Thyroid gland (tissue), 4 donors: ENCODE measurements at places on chromosomes 7 and 10.

DNA sequence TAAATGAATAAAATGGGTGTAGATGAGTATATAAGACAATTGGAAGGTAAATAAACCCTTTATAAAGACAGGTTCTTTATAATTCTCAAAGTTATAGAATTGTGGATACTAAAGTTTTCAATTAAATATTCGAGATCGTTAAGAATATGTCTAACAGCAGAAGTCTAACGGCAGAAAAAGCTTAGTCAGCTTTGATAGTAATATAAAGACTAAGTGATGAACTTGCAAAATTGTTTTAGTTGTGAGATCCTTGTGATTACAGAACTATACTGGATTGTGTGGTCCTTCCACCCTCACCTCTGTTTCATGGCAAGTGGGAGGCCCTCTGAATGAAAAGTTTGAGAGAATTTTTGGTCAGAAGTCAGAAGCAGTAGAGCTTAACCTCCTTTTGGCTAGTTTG lies 2.3 kb downstream of the THNSL1 start:
- H3K27me3 ChIP-seq = no peaks in the 10 kb centered on the region
- DNase-seq = no peak
- no peaks in the 10 kb centered on the region for H3K36me3 ChIP-seq
- H3K4me1 ChIP-seq = peaks cover 11% of the 10 kb centered on the region

- H3K4me3 ChIP-seq = no peak overlapping the region
- H3K4me1 ChIP-seq = no peaks in the 10 kb centered on the region
- no peaks in the 10 kb centered on the region for H3K27me3 ChIP-seq
- no peaks in the 10 kb centered on the region for H3K36me3 ChIP-seq
These were observed 424.3 kb downstream of the RPS24 start for GRCh38 chr10:78457804-78458482.

DNA sequence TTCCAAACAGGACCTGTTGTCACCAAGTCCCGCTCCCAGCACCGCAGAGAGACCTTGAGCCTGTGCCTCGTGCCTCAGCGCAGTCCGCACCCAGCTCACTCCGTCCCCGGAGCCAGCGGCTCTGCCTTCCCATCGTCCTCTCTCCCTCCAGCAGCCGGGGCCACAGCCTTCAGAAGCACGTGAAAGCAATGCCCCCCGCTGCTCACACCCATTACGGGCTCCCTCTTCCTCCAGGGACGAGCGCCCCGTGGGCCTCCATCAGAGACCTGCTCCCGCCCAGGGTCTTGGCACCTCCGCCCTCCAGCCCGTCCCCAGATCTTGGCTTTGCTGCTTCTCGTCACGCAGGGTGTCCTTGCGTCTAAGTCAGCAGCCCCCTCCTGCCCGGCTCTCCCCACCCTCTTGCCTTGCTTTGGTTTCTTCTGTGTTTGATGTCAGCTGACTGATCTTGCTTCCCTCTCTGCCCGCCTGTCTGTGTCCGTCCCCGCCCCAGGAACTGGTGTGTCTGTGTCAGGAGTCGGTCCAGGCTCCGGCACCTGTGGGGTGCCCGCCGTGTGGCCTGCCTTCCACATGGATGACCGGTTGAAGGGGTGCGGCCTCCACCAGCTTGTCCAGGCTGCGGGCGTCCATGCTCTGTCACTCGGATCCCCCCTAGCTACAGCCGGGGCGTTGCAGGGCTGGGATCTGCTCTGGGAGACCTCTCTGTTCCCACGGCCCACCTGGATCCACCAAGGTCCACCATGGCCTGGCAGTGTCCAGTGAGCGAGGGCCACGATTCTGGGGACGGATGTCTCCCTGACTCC lies 61.9 kb downstream of the FOXL3 start:
- H3K27me3 ChIP-seq = no peaks in the 10 kb centered on the region
- H3K27ac ChIP-seq = no peak overlapping the region
- DNase-seq = no peak
- no peaks in the 10 kb centered on the region for H3K36me3 ChIP-seq
- peaks cover 6% of the 10 kb centered on the region for H3K4me1 ChIP-seq

- no peaks in the 10 kb centered on the region for H3K36me3 ChIP-seq
- no peak overlapping the region for H3K27ac ChIP-seq
- peaks cover 8% of the 10 kb centered on the region for H3K4me1 ChIP-seq
- H3K27me3 ChIP-seq = no peaks in the 10 kb centered on the region
- no peak for DNase-seq
These were observed 125.8 kb downstream of the RALA start for GRCh38 chr7:39749177-39749576.

GRCh38 chr7:148020679-148021078 lies 569.9 kb upstream of the C7orf33 start:
- H3K4me1 ChIP-seq = no peaks in the 10 kb centered on the region
- H3K27me3 ChIP-seq = no peaks in the 10 kb centered on the region
- H3K4me3 ChIP-seq = no peak overlapping the region
- H3K36me3 ChIP-seq = no peaks in the 10 kb centered on the region
- no peak overlapping the region for H3K27ac ChIP-seq
- DNase-seq = no peak

- no peak overlapping the region for H3K27ac ChIP-seq
- H3K4me3 ChIP-seq = no peak overlapping the region
- H3K4me1 ChIP-seq = peaks cover 11% of the 10 kb centered on the region
- no peaks in the 10 kb centered on the region for H3K27me3 ChIP-seq
- H3K36me3 ChIP-seq = no peaks in the 10 kb centered on the region
These were observed 61.0 kb downstream of the RASGEF1A start for GRCh38 chr10:43205681-43206390.

- DNase-seq = no peak
- H3K36me3 ChIP-seq = no peaks in the 10 kb centered on the region
- no peak overlapping the region for H3K4me3 ChIP-seq
- H3K27ac ChIP-seq = no peak overlapping the region
- no peaks in the 10 kb centered on the region for H3K4me1 ChIP-seq
- no peaks in the 10 kb centered on the region for H3K27me3 ChIP-seq
These were observed 101.5 kb upstream of the MTPN start for GRCh38 chr7:136078630-136079029.

GRCh38 chr10:111109501-111110242 lies 32.8 kb downstream of the ADRA2A start:
- no peaks in the 10 kb centered on the region for H3K36me3 ChIP-seq
- no peak for DNase-seq
- H3K4me1 ChIP-seq = no peaks in the 10 kb centered on the region

- peaks cover 80% of the 10 kb centered on the region for H3K4me1 ChIP-seq
- H3K36me3 ChIP-seq = no peaks in the 10 kb centered on the region
- H3K27ac ChIP-seq = peak overlapping the region; percentile 98
- H3K27me3 ChIP-seq = no peaks in the 10 kb centered on the region
These were observed 4.2 kb downstream of the FAM53B start for GRCh38 chr10:124739986-124740368.

DNA sequence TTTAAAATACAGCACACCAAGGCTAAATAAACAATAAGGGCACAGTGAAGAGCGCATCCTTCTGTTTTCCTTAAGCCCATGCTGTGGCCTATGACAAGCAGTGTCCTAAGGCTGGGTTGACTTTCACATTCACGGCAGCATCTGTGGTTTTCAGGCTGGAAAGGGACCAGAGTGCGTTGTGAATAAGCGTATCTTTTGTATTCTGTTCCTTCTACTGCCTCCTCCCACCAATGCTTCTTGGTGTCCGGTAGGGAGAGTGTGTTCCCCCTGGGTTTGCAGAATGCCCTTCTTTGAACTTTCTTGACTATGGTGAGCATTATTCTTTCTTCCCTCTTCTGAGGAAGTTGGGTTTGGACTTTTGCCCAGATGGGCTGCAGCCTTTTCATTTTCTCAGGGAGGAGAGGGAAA lies 73.6 kb downstream of the ABCA13 start:
- H3K27ac ChIP-seq = peak overlapping the region; percentile 64
- no peak overlapping the region for H3K4me3 ChIP-seq
- no peaks in the 10 kb centered on the region for H3K36me3 ChIP-seq
- DNase-seq = peak; percentile 40
- H3K27me3 ChIP-seq = no peaks in the 10 kb centered on the region
- peaks cover 30% of the 10 kb centered on the region for H3K4me1 ChIP-seq

GRCh38 chr7:140304191-140304799 lies 94.0 kb downstream of the SLC37A3 start:
- DNase-seq = no peak
- H3K4me1 ChIP-seq = peaks cover 10% of the 10 kb centered on the region
- no peaks in the 10 kb centered on the region for H3K36me3 ChIP-seq
- no peak overlapping the region for H3K27ac ChIP-seq
- H3K4me3 ChIP-seq = no peak overlapping the region

GRCh38 chr7:156178857-156179256 lies 366.6 kb upstream of the SHH start:
- H3K4me3 ChIP-seq = no peak overlapping the region
- H3K36me3 ChIP-seq = no peaks in the 10 kb centered on the region
- H3K27me3 ChIP-seq = no peaks in the 10 kb centered on the region
- DNase-seq = no peak

DNA sequence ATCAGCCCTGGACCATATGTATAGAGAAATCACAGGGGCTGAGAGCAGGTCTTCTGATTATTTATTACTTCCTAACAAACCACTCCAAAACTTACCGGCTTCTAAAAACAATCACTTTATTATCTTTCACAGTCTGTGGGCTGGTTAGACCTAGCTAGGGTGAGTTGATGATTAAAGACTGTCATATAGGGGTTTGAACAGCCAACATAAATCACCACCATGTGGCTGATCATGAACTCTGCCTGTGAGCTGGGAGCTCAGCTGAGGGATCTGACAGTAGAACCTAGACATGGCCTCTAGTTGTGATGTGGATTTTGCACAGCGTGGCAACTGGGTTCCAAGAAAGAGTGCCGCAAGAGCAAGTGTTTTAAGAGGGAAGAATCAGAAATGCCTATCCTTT lies 305.4 kb downstream of the CSTF2T start:
- no peaks in the 10 kb centered on the region for H3K27me3 ChIP-seq
- no peak overlapping the region for H3K4me3 ChIP-seq
- no peaks in the 10 kb centered on the region for H3K36me3 ChIP-seq
- peaks cover 26% of the 10 kb centered on the region for H3K4me1 ChIP-seq
- no peak for DNase-seq

GRCh38 chr10:103792547-103792946 lies 62.8 kb downstream of the SH3PXD2A start:
- H3K27ac ChIP-seq = no peak overlapping the region
- peaks cover 5% of the 10 kb centered on the region for H3K4me1 ChIP-seq
- DNase-seq = no peak
- H3K27me3 ChIP-seq = no peaks in the 10 kb centered on the region
- no peaks in the 10 kb centered on the region for H3K36me3 ChIP-seq
- H3K4me3 ChIP-seq = no peak overlapping the region

DNA sequence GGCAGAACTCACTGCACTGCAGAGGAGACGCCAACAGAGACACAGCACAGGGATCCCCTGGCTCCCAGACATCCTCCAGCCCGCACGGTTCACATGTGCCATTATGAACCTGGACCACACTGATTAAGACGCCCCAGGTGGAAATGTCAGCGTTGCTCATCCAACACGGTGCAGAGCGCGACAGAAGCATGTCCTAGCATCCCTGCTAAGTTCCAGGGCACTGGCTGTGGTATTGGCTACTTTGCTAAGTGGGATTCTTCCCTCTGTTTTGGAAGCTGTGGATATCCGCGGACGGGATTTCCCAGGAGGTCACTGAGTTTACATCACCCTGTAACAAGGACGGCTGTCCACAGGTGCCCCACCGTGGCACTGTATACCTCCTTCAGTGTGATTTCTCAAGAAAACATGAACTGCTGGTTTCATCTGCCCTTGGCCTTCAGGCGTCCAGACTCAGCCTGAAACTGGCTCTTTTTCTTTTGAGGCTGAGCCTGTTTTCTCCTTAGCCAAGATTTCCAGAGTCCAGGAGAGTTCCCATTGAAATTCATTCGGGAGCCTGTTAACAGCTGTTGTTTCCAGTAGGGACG lies 324.0 kb downstream of the WDR37 start:
- H3K27me3 ChIP-seq = no peaks in the 10 kb centered on the region
- H3K36me3 ChIP-seq = no peaks in the 10 kb centered on the region
- no peak for DNase-seq

- H3K4me1 ChIP-seq = peaks cover 54% of the 10 kb centered on the region
- H3K27me3 ChIP-seq = no peaks in the 10 kb centered on the region
- peak; percentile 95 for DNase-seq
- peak overlapping the region; percentile 98 for H3K27ac ChIP-seq
- no peaks in the 10 kb centered on the region for H3K36me3 ChIP-seq
These were observed 46.3 kb downstream of the PDK4 start for GRCh38 chr7:95549818-95550529.

GRCh38 chr7:18780266-18780665 lies 284.7 kb downstream of the HDAC9 start:
- H3K36me3 ChIP-seq = no peaks in the 10 kb centered on the region
- H3K4me3 ChIP-seq = no peak overlapping the region
- H3K4me1 ChIP-seq = no peaks in the 10 kb centered on the region

DNA sequence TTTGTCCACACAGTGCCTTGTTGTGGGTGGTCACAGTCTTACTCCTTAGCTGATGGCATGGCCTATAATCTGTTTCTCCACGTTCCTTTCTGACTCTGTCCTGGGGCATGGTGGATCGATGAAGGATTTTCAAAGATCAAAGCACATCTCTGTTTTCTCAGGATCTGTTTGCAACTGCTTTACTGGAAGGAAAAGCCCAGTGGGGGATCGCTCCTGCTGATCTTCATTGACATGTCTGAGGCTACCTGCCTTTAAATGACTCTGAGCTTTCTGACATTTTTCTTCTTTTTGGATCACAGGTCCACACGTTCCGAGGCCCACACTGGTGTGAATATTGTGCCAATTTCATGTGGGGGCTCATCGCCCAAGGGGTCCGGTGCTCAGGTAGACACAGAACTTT lies 68.0 kb upstream of the PRR15 start:
- no peaks in the 10 kb centered on the region for H3K4me1 ChIP-seq
- no peak overlapping the region for H3K4me3 ChIP-seq
- H3K27me3 ChIP-seq = no peaks in the 10 kb centered on the region
- no peaks in the 10 kb centered on the region for H3K36me3 ChIP-seq
- no peak overlapping the region for H3K27ac ChIP-seq

GRCh38 chr10:123621492-123621891 lies 44.7 kb upstream of the GPR26 start:
- no peak overlapping the region for H3K4me3 ChIP-seq
- H3K27ac ChIP-seq = no peak overlapping the region
- DNase-seq = no peak
- no peaks in the 10 kb centered on the region for H3K27me3 ChIP-seq
- no peaks in the 10 kb centered on the region for H3K36me3 ChIP-seq

DNA sequence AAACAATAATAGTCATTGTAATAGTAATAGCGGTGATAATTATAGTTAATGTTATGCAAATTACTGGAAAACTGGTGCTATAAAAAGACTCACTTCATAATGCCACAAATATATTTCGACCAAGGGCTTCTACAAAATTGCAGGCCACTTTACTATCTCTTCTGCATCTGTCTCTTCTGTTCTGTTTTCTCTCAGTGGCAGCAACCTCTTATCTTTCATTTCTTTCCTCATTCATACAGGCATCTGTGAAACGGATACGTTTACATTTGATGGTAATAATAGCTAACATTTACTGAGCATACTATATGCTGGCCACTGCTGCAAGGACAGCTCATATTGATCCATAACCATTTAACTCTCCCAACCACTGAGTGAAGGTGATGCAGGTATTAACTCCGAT lies 537.4 kb upstream of the PFKP start:
- no peaks in the 10 kb centered on the region for H3K27me3 ChIP-seq
- no peaks in the 10 kb centered on the region for H3K4me1 ChIP-seq
- no peak overlapping the region for H3K27ac ChIP-seq
- DNase-seq = no peak
- H3K4me3 ChIP-seq = no peak overlapping the region
